ENCODE measurements at places on chromosomes 12 and 14. TPM values are rescaled to one million over a fixed set of nuclear protein-coding genes. Genes with fewer than 3 reads are reported as not detected.

The KLHL33 gene
- 0.06 TPM for polyA plus RNA-seq

DNA sequence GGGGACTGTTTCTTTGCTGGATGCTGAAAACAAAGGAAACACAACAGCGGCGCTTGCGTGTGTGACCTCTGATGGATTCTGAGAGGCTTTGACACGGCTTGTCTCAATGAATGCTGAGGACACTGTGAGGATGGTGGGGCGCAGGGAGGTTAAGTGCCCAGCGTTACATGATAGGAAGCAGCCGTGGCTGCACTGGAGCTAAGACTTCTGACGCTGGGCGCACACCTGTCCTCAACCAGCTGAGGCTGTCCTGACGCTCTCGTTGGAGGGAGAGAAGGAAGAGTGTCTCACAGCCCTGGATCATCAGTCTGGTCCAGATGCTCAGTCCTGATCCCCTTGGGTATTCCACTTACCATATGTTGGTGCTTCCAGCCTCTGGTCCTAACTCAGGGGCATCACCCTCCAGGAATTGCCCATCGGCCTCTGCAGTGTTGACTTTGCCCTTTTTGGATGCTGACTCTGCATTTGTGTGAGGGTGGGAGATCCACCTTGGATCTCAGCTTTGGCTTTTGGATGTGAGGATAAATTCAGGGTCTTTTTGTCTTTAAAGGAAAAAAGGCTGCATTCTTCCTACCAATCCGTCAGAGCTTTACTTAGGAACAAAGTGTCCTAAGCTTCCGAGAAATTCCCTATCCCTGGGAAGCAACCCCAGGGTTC is 125.2 kb downstream of the ZNF664 start:
- DNase-seq, result no peak

- DNase-seq, result no peak
Observed at GRCh38 chr14:103385929-103386712, 906 bp downstream of the MARK3 start.

The GPR68 gene
- 0.83 TPM for polyA plus RNA-seq

GRCh38 chr12:20451761-20452160 is 83.4 kb downstream of the PDE3A start:
- no peak for DNase-seq

The PPM1H gene
- 0.19 TPM for polyA plus RNA-seq

The CLEC4D gene
- polyA plus RNA-seq, result not detected

DNA sequence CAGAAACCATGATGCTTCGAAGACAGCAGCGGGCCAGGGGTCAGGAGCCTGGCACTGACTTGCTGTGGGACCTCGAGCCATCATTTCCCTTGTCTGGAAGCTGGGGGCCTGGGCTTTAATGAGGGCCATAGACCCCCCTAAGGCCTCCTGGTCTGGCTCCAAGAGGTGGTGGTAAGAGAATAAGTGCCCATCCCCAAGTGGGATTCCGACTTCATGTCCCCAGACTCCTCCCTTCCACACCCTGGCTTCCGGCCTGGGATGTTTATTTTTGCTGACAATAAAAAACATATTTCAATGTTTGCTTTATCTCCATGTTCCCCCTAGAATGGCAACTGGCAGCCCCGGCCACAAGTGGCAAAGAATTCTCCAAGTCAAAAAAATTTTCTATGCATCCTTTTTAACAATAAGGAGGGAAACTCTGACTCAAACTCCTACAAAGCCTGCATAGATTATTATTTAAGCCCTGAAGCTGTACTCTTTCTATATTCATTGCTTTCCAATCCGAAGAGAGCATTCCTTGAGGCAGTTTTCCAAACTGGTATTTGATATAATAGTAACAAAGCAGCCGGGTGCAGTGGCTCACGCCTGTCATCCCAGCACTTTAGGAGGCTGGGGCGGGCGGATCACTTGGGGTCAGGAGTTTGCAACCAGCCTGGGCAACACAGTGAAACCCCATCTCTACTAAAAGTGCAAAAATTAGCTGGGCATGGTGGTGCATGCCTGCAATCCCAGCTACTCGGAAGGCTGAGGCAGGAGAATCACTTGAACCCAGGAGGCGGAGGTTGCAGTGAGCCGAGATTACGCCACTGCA is 84.0 kb downstream of the ITPK1 start:
- no peak for DNase-seq

DNA sequence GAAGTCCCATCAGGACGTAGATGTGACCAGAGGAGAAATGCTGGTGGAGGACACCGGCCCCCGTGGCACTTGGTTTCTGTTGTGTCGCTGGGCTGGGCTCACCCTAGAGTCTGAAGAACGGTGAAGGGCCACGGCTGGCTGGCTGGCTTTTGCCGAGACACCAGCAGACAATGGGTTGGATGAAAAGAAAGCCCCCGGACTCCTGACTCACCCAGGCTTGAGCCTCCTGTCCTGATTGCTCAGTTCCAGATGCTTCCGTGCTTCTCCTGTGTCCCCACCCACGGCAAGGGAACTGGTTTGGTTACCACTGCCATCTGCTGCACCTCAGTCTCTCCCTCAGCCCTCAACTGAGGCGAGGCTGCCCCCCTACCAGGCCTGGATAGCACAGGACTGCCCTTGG is 10.4 kb upstream of the ENDOU start:
- no peak for DNase-seq

The KITLG gene
- polyA plus RNA-seq, result 25.2 TPM

GRCh38 chr12:646442-647384 is 16.5 kb downstream of the NINJ2 start:
- no peak for DNase-seq

DNA sequence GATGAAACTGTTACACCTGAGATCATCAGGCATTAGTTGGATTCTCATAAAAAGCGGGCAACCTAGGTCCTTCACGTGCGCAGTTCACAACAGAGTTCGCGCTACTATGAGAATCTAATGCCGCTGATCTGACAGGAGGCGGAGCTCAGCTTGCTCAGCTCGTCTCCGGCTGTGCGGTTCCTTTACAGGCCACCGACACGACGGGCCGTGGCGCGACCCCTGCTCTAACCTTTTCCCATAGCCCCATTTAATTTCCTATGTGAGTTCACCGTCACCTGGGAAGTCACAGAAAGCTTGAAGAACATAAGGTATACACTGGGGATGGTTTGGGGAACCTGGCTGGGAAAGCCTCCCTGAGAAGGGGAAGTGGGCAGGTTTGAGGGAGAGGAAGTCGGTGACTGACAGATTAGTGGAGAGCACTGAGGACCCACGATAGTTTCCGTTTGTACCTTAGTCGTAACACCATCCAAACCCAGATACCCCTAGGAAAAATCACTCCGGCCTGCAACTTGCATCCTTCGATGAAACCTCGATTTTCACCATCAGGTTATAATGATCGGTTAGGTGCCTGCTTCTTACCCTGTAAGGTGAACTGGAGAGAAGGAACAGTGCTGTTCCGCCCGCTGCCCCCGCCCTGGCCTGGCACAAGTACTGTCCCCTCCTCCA is 2.8 kb upstream of the AAAS start:
- DNase-seq, result no peak

The MDM2 gene
- 82.2 TPM for polyA plus RNA-seq

The DIO3 gene
- not detected for polyA plus RNA-seq

The FOXN4 gene
- not detected for polyA plus RNA-seq

DNA sequence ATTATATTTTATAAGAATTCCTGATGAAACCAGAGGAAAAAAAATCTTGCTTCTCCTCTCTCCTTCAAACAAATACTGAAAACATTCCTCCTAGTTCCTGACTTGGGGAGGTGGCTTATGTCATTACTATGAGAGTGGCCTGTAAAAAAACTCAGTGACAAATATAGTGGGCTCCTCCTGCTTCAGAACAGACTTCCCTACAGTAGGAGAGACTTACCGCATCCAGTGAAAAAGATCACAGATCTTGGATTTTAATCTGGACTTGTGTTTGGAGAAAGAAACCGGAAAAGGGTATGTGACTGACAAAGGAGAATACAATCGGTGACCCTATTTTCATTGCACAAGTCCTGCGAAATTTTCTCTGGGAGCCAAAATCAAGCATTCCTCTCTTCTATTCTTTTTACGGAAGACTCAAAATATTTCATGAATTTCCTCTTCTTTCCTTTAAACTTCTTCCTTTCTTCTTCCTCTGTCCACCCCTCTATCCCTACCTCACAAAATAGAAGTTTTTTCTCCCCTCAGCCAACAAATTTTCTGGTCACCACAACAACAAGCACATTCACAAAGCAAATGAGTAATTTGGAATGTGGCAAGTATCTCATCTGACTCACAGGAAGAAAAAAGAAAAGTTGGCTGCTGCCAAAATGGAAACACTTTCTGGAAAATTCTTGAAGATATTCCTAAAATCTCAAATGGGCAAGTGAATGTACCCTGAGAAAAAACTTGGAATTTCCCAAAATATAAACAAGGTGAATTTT is 185.1 kb upstream of the CDKN3 start:
- DNase-seq, result no peak

DNA sequence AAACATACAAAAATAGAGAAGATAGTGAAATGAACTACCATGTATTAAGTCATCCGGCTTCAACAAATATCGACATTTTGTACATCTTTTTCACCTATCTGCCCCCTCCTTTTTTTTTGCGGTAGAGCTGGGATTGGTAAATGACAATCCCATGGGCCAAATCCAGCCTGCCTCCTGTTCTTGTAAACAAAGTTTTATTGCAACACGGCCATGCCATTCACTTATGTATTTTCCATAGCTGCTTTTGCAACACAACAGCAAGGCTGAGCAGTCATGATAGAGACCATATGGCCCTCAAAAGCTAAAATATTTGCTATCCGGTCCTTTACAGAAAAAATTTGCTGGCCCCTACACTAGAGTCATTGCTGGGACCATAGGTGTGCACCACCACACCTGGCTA is 58.1 kb upstream of the PLEKHG3 start:
- DNase-seq, result peak; percentile 53

The PLEK2 gene
- polyA plus RNA-seq, result 1.6 TPM

The STYK1 gene
- 0.02 TPM for polyA plus RNA-seq

Data from AG04450 (cell line).